ENCODE measurements at places on chromosomes 12 and 14.
A peak's percentile ranks its signal among the peaks of the same experiment; 100 is the strongest.

GRCh38 chr12:47071241-47071852 lies 8.1 kb upstream of the PCED1B start:
- DNase-seq = no peak

DNA sequence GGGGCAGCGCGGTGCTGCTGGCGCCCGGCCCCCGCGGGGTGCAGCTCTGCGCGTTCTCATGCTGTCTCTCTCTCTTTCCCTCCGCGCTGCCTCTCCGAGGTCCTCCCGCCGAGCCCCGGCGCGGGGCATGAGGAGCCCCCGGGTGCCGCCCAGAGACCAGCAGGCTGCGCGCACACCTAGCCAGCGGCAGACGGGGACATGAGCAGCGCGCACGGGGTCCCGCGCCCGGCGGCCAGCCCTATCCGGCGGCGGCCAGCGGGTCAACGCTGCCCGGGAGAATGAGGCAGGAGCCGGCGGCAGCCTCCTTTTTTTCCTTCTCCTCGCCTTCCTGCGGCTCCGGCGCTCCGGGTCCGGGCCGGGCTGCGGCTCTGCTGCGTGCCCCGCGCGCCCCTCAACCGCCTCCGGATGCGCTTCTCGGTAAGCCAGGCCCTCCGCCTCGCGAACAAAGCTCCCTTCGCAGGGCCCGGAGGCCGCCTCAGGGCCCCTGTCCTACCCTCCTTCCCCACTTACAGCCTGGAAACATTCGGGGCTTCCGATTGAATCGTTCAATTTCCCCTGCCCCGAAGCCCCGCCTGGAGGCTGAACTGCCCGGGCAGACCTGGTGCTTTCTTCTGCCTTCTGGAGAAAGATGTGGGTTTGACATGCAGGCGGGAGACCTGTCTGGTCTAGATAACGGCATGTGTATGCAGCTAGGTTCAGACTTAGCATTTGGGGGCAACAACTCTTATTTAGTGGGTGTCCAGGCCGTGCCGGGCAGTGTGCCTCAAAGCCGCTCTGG lies at the start of gene TUNAR:
TSS of gene TUNAR (plus strand) at position 72 of the 778 bp plus-strand sequence.
- DNase-seq = peak; percentile 49

DNA sequence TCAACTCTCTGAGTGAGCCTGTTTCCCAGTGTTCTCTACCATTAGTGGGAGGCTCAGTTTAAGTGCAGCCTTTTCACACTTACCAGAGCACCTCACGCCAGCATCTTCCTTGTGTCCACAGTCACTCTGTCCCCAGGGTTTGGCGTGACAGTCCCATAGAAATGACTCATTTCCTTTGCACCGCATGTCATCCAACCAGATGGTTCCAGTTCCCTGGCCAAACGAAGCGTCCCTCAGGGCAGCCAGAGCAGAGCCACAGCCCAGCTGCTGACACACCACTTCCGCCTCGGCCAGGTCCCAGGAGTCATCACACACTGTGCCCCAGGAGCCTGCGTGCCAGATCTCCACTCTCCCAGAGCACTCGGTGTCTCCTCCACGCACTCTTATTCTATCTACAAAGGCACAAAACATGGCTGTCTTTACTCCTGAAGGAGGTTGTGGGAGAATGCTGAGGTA lies 65.4 kb downstream of the ACSM4 start:
- DNase-seq = no peak

- no peak for DNase-seq
These were observed 9.6 kb downstream of the CLEC1A start for GRCh38 chr12:10088955-10089900.

DNA sequence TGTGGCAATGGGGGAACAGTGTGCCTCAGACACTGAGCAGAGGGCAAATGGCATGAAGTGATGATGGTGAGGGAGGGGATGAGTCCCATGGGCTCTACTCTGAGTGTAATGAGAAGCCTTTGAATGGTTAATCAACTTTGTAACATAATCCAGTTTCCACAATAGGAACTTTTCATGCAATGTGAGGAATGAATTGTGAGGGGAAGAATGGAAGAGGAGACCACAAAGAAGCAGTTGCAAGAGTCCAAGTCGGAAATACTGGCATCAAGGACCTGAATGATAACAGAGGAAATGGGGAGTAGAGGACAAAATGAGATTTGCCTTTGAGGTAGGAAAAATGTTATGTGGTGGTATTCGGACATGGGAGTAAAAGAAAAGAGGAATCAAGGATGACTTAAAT lies 476.9 kb upstream of the PRICKLE1 start:
- no peak for DNase-seq

DNA sequence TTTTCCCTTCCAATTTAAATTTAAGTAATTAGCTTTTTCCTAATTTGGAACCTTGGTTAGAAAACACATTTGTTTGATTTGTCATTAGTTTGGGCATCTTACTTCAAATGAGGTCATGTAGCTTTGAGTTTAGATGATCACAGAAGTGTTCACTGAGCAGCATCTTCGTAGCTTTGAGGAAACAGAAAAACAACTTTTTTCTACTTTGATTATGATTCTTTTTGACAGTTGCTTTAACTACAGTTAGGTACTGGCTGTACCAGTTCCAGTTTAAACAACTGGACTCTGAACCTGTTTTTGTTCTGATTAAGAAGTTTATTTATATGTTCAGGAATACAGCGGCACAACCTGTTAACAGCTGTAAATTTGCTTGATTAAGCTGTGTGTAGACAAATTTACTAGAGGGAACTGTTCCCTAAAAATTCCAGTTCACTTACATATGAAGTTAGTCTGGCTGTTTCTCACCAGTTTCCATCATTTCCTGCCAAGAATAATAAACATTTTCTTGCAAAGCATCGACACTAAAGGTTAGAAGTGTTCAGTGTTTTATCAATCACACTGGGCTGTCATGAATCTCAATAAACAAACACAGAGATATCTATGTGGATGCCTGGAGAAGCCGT lies 191.9 kb downstream of the RAD51B start:
- no peak for DNase-seq

DNA sequence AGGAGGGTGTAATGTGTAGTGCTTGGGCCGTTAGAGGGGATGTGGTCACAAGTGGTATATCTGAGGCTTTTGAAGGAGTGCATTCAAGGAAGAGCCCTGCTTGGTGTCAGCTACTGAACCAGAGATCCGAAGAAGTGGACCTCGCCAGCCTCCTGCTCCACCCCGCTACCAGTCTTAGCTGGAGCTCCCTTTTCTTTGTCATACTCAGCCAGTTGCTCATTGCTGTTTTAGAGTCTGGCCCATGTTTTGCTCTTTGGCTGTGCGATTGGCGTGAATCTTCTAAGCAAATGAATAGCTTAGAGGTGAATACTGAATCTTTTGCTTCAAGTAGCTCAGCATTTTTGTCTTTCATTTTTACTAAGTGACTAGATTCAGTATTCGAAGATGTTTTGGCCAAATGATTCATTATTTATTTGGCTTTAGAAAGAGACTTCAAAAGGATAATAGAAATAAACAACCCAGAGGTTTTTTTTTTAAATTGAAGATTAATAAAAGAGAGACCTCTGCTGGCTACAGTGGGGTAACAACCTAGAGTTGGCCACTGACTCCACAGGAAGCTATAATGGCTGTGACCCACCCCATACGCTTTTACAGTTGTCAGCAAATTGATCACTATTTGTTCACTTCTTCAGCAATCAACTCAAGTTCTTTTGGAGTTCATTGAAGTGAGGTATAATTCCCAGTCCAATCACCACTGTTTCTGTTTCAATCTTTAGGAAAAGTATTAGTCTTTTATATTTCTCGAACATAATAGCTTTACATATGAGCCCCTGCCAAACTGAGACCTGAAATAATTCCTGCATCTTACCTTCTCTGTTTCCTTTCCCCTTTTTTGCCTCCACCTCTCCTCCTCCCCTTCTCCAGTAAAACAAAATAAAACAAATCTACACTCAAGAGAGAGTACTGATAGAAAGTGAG lies 19.9 kb downstream of the CDKN1B start:
- peak; percentile 67 for DNase-seq

DNA sequence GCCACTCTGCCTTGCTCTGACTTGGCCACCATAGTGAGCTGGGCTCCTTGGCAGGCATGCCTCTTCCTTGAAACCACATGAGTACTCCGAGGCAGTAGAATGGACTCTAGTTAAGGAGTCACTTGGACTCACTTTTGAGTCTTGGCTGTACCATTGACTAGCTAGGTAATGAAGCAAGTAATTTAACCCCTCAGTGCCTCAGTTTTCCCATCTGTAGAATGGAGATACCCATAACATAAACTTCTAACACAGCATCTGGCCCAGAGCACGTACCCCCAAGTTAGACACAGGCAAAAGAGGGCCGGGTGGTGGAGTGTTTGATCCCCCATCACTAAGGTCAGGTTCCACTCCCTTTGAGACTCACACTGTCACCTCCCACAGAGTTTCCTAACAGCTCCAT lies 8.3 kb downstream of the KRT77 start:
- DNase-seq = no peak

DNA sequence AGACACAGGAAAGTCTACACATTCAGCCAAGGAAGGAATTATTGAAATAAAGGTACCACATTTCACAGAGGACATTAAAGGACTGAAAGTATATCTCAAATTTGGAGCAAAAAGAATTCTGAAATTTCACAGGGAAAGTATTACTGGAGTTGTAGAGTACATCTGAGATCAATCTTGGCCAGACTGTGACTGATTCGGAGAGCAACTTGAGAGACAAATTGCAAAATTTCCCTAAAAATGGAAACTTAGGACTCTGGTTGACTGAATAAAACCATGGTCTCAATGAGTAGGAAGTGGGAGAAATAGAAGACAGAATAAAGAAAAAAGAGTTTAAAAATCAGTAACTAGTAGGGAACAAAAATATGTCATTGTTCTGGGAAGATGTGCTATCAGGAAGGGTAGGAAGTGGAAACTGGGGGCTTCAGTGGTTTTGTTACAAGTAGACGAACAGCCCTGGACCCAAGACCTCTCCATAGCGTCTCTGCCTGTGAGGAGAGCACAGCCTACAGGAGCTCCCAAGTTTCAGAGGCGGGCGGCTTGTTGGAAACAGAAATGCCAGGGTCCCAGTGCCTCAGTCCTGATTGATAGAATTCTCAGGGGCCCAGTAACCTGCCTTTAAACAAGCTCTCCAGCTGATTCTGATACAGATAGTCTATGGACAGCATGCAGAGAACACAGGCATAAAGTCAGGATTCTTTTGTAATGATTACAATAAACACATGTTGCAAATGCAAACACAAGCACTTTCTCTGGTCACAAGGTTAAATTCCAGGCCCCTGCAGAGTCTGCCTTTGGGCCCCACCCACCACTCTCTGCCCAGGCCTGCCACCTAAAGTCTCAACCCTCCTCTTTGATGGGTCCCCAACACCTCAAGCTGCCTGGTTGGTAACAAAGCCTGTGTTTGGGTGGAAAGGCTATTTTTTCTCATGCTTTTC lies 63.1 kb downstream of the BBS10 start:
- DNase-seq = no peak

GRCh38 chr12:106759526-106760183 lies 14.8 kb upstream of the RIC8B start:
- peak; percentile 52 for DNase-seq
